ENCODE measurements at places on chromosomes 12 and 14.
A peak's percentile ranks its signal among the peaks of the same experiment; 100 is the strongest.

- no peak for DNase-seq
These were observed 602.9 kb downstream of the TMEM121 start for GRCh38 chr14:106129274-106129673.

- DNase-seq: peak; percentile 59
These were observed 1016.4 kb downstream of the NRXN3 start for GRCh38 chr14:79186523-79186922.

DNA sequence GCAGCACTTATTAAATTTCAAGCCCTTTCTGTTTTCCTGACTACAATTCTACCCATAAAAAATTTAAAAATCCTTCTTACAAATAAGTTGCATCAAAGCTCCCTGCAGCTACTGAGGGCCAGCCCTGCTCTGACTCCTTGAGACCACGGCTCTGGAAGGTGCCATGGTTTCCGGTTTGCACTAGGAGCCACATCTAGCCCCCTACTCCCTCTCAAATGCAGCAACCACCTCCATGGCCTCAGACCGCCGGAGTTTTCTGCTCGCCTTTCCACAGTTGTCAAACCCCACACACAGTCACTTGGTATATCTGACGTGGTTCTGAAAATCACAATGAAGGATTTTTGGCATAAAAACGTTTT is 30.1 kb downstream of the P2RX4 start:
- no peak for DNase-seq

DNA sequence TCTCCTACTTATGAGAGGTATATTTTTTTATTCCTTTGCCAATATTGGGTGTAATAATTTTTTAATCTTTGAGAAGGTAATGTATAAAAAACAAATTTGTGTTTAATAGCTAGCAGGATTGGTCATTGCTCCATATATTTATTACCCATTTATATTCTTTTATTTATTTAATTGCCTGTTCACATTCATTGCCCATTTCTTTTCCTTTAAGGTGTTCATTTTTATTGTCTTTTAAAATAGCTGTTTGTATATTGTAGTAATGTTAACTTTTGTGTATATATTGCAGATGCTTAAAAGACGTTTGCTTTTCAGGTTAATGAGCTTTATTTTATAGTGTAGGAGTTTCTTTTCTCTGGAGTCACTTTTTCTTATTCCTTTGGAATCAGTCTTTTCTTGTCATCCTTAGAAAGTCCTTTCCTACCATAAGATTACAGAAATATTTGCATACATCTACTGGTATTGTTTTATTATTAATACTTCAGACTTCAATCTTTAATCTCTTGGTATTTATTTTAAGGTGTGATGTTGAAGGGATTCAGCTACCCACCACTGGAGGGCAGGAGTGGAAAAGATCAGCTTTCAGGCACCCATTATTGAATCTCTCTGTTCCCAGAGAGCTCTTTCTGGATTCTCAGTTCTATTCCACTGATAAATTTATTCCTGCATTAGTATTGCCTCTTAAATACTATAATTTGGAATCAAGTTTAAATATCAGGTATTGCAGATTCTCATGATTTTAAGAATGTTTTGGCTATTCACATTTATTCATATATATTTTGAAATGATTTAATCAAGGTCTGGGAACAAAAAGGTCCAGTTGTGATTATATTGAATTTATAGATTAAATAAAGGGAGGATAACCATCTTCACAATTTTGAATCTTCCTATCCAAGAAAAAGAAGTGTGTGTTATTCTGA is 17.3 kb downstream of the PPM1A start:
- DNase-seq: peak; percentile 15

- DNase-seq: no peak
These were observed 35.1 kb downstream of the PAPLN start for GRCh38 chr14:73272393-73272792.

Data from M059J (cell line).